ENCODE measurements at places on chromosomes 12 and 14.

GRCh38 chr14:30138567-30138966 is 210.9 kb upstream of the PRKD1 start:
- no peak for DNase-seq

- DNase-seq: no peak
Measured at GRCh38 chr14:64394423-64394822, 6.3 kb downstream of the MTHFD1 start.

GRCh38 chr12:111304642-111305071 is 64.2 kb downstream of the PHETA1 start:
- DNase-seq: peak; percentile 34

GRCh38 chr14:100317912-100318808 is 5.0 kb upstream of the SLC25A47 start:
- DNase-seq: no peak

DNA sequence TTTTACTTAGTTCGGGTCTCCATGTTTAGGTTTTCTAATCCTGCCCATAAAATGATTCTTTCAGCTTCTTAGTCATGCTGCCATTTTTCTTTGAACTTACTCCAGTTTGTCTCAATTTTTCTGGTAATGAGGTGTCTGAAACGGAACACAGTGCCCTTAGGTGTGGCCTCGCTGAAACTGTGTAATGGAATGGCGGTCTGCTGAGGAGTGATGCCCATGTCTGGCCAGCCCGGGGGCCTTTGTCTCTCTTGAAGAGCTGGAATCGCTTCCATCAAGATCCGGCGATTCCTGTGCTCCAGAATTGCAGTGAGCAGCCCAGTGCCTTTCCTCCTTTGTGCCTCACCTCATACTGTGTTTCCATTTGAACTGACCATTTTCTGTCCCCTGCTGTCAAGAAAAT is 112.5 kb downstream of the FBXL14 start:
- DNase-seq: no peak

DNA sequence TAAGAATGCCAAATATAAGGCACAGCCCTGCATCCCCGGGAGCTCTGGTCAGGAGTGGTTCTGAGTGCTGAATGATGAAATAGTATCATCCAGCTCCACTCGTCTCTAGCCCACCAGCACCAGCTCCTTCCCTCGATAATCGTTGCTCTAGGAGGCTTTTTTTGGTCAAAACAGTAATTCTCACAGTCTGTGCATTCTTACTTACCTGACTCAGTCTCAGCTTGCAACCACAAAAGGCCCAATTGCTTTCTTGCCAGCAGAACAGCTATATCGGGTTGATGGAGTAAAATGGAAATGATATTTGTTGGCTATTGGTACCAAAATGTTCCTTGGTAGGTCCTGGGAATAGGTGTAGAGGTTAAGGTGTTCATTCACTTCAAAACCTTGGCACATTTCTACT is 94.8 kb downstream of the BMP4 start:
- DNase-seq: no peak

DNA sequence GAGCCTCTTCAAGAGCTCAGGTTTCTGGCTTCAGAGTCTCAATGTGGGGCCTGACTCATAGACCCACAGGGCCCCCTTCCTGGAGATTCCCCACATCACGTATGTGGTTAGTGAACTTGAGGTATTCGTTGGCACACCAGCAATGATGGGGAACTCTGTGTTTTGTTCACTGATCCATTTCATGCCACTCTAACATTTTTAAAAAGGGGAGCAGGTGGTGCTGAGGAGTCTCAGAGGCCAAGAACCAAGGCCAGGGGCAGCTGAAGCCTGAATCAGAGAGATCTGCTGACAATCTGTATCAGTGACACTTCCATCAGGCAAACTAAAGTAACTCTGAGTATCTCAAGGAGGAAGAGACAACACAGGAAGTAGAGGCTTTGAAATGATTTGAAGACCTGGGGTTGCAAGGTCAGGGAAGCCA is 323.4 kb downstream of the VRK1 start:
- DNase-seq: peak; percentile 38

- peak; percentile 51 for DNase-seq
Measured at GRCh38 chr12:121441555-121441954, 41.6 kb downstream of the RNF34 start.

GRCh38 chr12:52899338-52900035 is 5.4 kb downstream of the KRT8 start:
- DNase-seq: no peak

- DNase-seq: no peak
Measured at GRCh38 chr12:53425515-53426150, 2.0 kb downstream of the AMHR2 start.

GRCh38 chr12:129964300-129964699 is 60.5 kb upstream of the TMEM132D start:
- DNase-seq: no peak

GRCh38 chr14:22517117-22517720 is 71.8 kb downstream of the DAD1 start:
- no peak for DNase-seq
